ENCODE measurements at places on chromosomes 1 and 21.
A peak's percentile ranks its signal among the peaks of the same experiment; 100 is the strongest.

GRCh38 chr1:167439301-167439988 is 78.9 kb downstream of the CD247 start:
- DNase-seq: peak; percentile 54

- DNase-seq: no peak
These were observed 142.4 kb downstream of the GLUL start for GRCh38 chr1:182249201-182249676.

DNA sequence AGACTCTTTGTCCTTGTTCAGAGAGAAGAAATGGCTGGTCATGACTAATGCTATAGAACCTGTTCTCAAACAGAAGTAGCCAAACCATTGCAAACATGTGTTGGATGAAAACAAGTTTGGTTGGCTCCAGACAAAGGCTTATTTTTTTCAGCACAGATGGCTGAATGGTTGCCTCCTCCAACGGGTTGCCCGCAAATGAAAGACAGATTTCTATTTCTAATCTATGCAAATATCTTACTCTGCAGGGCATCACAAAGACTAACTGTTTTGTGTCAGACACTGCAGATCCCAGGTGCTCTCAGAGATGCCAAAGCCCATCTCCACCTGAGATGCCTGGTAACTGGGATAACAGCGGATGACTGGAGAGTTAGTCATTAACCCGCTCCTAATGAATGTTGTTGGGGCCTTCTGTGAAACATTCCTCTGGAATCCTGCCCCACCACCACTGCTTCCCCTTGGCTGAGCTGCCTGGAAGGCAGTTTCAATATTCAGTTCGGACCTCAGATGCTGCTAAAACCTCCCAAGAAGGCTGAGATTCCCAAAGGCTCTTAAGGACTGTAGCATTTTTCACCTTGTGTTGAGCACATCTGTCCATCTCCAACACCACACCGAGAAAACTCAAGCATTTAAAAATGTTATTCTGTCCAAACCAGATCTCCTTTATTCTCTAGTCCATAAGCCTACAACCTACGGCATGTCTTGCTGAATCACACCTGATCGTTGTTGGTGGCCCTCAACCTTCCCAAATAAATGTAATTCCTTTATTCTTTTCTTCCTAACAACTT is 104.4 kb downstream of the PTPN14 start:
- DNase-seq: no peak

DNA sequence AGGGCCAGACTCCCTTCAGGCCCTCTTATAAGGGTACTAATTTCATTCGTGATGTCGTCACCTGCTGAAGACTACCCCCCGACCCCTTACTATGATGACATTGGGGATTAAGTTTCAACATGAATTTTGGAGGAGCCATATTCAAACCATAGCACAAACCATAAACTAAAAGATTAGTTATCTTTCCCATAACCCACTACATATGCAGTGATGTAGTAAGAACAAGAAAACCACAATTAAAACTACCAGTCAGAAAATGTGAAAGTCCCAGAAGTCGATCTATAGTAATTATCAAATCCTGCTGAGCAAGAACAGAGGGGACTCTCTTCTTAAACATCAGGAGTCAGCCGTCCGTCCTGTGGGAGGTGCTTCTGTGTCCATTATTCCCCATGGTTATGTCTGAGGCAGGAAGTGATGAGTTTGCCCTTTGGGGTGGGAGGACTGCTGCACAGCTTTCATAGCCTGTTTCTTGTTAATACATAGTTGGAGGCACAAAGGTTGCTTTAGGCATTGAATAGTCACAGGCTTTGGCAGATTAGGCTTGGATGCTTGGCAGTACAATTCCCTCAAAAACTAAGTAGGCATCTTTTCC is 35.9 kb upstream of the PTGFRN start:
- no peak for DNase-seq

GRCh38 chr1:17875171-17875881 is 120.2 kb downstream of the ACTL8 start:
- no peak for DNase-seq

- DNase-seq: no peak
These were observed 52.4 kb downstream of the ZP4 start for GRCh38 chr1:237838320-237838719.

- no peak for DNase-seq
These were observed 288.9 kb downstream of the TM2D1 start for GRCh38 chr1:61436016-61436415.

DNA sequence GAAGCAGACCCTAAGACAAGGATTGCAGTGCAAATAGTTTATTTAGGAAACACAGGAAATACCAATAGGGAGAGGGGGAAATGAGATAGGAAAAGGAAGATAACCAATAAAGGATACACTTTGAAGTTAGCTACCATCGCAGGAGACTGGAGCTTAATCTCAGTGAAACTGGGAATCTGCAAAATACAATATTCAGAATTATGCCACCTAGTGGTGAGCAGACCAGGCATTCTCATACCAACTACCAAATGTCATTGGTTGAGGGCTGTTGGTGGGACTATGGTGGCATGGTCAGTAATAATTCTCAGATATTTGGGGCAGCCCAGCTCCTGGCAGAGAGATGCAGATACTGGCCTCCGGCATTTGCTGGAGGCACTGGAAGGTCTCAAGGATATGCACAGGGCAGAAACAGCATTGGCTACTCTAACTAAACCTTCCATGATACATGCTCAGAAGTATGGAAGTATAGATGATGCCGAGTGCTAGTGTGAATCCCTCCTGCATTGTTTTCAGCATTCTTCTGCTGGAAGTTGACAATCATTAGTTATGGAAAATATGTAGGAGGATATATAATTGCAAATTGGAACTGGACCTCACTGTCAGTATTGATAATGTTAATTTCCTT is 11.8 kb upstream of the ZFP69B start:
- DNase-seq: no peak

DNA sequence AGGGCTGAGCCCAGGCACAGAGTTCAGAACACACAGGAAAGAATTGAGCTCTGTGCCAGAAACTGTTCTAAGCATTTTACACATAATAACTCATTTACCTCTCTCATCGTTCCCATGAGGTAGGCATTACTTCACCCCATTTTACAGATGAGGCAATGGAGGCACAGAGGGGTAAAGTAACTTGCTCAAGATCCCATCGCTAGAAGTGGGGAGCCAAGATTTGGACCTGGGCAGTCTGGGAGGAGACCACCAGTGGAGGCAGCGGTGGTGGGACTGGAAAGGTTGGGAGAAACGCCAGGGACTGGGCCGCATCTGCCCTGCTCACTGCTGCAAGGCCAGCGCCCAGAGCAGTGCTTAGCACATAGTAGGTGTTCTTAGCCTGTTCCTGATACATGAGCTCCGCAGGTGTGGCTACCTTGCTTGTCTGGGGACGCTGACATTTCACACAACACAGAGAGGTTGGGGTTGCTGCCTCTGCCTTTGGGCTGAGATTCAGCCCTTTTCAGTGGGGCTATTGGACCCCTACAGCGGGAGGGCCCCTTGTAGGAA is 27.8 kb upstream of the EPS8L3 start:
- no peak for DNase-seq

- DNase-seq: no peak
These were observed 26.8 kb downstream of the PPP2R5A start for GRCh38 chr1:212311836-212312497.

DNA sequence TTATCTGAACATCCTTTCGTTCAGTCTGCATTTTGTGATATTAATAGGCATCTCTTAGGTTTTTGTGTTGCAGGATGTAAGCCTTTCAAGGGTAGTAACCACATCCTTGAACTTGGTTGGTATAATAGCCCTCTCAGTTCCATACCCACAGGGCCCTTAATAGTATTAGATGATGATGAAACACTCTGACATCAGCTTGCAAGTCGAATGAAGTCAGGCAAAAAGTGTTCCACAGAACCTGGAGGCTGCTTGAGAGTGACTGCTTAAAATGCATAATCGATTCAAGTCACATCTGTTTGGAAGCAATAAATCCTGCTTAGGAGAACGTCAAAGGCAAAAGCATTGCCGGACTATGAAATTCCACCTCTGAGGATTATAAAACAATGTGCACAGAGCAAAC is 415.6 kb upstream of the KAZN start:
- DNase-seq: no peak

GRCh38 chr1:109816975-109817535 is 53.3 kb upstream of the EPS8L3 start:
- no peak for DNase-seq

GRCh38 chr1:58804853-58805565 is 21.2 kb upstream of the JUN start:
- no peak for DNase-seq

GRCh38 chr1:187517546-187517945 is 688.8 kb downstream of the PLA2G4A start:
- no peak for DNase-seq

DNA sequence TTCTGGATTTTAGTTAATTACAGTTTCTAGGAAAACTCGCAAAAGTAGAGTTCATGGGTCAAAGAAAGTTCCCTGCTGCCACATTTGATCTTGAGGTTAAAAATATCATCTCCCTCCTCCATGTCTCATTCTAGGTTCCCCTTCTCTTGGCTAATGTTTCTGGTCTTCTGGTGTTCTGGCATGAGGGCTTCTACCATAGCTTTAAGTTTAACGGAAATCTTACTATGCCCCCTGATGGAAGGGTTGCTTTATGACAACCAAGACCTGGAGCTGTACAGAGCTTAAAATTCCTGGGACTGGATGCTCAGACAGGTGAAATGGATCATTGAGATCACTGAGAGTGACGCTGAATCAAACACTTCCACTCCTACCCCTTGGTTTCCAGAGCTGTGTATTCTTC is 1881.7 kb downstream of the MRPL39 start:
- no peak for DNase-seq

GRCh38 chr1:178945763-178946266 is 74.9 kb upstream of the ANGPTL1 start:
- no peak for DNase-seq

DNA sequence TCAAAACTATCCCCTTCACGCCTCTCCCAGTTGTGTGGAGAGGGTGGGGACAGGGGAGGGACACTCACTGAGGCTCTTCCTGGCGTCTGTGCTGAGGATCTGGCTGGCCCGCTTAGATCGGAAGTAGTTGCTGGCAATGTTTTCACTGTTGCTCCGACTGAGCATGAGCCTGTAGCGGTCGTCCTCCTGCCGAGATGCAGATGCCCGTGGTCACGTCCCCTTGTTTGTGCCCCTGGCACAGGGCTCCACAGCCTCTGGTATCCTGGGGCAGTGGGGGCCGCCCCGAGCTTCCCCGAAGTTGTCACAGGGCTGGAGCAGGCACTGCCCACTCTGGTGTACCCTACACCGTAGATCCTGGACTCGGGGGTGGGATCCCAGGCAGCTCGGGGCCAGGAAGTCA is 5.0 kb upstream of the DDOST start:
- DNase-seq: no peak

- no peak for DNase-seq
These were observed 44.0 kb upstream of the SCCPDH start for GRCh38 chr1:246680190-246680589.

- no peak for DNase-seq
These were observed 17.4 kb downstream of the CNST start for GRCh38 chr1:246583448-246584185.

- no peak for DNase-seq
These were observed 565.2 kb downstream of the PTPRU start for GRCh38 chr1:29801561-29801973.

- DNase-seq: no peak
These were observed 72.1 kb downstream of the GREM2 start for GRCh38 chr1:240539769-240540414.

DNA sequence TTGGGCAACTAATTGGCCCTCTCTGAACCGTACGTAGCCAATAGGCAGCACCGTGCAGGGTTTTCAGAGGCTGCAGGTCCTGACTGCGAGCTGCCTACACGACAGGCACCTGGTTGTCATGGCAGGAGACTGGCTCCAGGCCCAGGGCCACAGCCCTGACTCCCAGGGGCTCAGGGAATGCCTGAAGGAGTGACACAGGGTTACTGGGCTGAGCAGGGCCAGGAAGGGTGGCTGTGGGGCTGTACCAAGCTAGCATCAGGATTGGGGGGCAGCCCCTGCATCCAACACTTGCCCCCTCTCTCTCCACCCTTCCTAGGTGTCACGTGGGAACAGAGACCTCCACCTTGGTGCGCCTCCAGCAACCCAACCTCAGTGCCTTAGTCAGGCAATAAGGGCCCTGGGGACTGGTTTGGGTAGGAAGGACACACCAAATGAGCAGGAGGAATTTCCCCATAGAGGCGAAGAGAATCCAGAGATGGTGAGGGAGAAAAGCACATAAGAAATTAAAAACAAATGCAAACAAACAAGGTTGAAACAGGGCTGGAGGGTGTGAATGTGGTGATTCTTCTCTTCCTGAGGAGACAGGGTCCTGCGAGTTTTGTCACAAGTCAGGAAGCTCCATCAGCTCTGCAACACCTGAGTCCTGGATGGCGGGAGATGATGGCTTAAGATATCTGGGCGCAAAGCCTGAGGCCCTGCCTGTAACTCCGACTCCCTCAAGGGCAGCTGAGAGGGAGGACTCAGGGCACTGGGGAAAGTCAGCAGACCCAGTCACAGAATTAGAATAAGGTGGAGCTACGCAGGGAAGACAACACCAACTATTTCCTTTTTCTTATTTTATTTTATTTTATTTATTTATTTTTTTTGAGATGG is 19.7 kb upstream of the RNU1-4 start:
- DNase-seq: no peak

DNA sequence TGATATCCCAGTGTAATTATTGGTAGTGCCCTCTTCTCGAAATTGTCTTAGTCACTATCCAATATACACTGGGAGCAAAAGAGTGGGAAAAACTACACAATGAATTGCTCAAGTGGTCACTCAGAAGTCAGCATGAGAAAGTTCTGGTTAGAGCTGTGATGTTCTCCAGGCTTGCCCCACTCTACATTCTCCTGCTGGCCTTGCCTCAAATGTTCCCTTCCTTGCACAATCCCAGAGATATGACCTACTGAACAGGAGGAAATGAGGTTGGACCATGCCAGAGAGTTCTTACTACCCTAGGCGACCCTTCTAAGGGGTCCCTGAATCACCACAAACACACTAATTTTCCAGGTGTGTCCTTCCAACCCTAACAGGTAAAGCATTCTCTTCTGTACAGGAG is 40.8 kb downstream of the GLUL start:
- DNase-seq: no peak

GRCh38 chr1:204227351-204227750 is 13.6 kb upstream of the GOLT1A start:
- no peak for DNase-seq

DNA sequence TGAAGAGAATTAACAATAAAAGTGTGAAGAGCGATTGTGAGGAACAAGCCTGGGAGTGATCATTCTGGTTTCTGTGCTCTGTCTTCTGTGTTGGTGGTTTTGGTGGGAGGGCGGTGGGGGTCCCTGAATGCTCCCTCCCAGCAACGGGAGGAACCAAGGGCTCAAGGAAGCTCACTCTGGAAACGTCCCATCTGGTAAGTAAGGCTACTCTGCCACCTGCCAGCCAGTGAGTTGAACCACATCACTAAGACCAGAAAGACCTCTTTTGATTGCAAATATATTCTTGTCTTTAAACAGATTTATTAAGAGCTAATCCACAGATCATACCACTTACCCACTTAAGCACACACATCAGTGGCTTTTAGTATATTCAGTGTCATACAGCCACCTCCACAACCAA is 125.0 kb downstream of the PRDM2 start:
- DNase-seq: no peak
